ENCODE measurements at places on chromosomes 13 and 19. TPM values are rescaled to one million over a fixed set of nuclear protein-coding genes. Genes with fewer than 3 reads are reported as not detected.

FCER2 gene
- total RNA-seq, result not detected

N4BP2L1 gene
- 10.7 TPM for total RNA-seq

MISP3 gene
- total RNA-seq, result 2.9 TPM

ZNF345 gene
- total RNA-seq, result 5.9 TPM

PTH2 gene
- not detected for total RNA-seq

ELF1 gene
- 60.0 TPM for total RNA-seq

DAND5 gene
- total RNA-seq, result 1.5 TPM

THAP8 gene
- total RNA-seq, result 14.3 TPM

ZNF536 gene
- total RNA-seq, result 10.8 TPM

ZNF420 gene
- total RNA-seq, result 14.7 TPM

ZNF737 gene
- total RNA-seq, result 42.3 TPM

POSTN gene
- 7.2 TPM for total RNA-seq

KL gene
- 0.65 TPM for total RNA-seq

UBXN6 gene
- 189 TPM for total RNA-seq

URAD gene
- total RNA-seq, result not detected

CBARP gene
- total RNA-seq, result 1.1 TPM

CCDC70 gene
- total RNA-seq, result not detected

NPHS1 gene
- total RNA-seq, result not detected

ADGRE2 gene
- 15.7 TPM for total RNA-seq

DNA sequence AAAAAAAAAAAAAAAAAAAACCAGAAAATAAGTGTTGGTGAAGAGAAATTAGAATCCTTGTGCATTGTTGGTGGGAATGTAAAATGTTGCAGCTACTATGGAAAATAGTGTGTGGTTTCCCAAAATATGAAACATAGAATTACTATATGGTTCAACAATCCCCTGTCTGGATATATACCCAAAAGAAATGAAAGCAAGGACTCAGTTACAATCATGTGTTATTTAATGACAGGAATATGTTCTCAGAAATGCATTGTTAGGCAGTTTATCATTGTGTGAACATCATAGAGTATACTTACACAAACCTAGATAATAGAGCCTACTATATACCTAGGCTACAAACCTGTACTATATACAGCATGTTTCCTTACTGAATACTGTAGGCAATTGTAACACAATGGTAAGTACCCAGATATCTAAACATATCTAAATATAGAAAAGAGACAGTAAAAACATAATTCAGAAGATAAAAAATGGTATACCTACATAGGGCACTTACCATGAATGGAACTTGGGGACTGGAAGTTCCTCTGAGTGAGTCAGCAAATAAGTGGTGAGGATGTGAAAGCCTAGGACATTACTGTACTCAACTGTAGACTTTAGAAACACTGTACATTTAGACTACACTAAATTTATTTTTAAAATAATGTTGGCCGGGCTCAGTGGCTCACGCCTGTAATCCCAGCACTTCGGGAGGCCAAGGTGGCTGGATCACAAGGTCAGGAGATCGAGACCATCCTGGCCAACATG, 25.7 kb upstream of the SLC7A1 start:
- DNase-seq, result no peak

- DNase-seq, result no peak
Measured at GRCh38 chr13:33800646-33801186, 17.2 kb upstream of the RFC3 start.

- DNase-seq, result no peak
Measured at GRCh38 chr13:36533806-36534205, 101.5 kb downstream of the CCNA1 start.

DNA sequence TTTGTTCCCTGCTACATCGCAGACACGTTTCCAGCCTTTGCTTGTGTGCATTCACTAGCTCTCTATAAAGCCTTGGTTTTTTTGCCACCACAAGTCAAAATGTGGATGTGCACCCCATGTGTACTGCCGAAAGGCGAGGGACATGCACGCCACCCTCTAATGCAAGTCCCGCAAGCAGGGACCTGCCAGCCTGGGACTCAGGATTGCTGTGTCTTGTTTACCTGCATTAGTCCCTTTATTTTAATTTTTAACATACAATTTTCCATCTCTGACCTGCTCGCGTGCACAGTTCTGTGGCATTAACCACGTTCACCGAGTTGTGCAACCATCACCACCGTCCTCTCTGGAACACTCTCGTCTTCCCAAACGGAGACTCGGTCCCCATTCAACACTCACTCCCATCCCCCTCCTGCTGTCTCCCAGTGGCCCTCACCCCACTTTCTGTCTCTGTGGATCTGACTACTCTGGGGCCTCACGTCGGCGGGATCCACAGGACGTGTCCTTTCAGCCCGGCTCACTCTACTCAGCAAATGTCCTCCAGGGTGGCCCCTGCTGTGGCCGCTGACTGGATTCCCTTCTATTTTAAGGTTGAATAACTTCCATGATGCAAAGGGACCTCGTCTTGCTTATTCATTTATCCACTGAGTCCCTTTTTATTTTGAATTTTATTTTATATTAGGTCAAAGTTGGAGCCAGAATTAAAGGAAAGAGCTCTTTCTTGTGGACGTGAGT, 58.4 kb downstream of the RASA3 start:
- DNase-seq, result peak; percentile 5

GRCh38 chr19:9251236-9251635, 506 bp downstream of the OR7E24 start:
- DNase-seq, result no peak

DNA sequence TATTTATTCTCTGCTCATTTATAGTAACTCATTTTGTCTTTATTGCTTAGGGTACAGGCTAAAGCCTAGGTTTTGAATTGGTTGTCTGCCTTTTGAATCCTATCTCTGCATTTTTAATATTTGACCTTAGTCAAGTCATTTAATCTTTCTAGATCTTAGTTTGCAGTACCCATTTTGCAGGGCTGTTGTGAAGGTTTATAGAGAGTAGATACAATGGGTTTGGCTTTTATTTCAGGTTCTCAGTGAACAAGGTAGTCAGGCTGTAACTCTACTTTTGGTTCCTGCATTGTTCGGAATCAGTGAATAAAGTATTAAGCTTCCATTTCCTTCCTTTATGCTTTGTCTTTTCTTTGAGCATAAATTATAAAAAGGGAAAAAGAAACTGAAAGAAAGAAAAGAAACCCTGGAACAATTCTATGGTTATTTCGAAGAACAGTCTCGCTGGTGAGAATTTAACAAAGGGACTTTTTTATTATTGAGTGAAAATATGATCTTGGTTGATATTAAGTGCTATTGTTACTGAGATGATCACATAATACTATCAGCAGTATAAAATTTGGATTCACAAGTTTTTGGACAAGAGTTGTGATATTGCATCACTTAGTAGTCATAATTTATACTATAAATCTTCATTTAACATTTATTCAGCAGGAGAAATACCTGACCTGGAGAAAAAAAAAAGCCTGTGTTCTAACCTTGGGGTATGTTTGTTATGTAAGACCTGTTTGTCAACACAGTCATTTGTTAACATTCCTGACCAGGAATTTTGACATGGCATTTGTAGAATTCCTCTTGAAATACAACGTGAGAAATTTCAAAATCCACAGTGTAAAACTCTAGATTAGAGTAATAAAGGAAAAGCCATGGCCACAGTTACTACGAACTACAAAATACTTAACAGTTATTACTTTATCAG, 91.3 kb downstream of the ZMYM2 start:
- DNase-seq, result no peak

DNA sequence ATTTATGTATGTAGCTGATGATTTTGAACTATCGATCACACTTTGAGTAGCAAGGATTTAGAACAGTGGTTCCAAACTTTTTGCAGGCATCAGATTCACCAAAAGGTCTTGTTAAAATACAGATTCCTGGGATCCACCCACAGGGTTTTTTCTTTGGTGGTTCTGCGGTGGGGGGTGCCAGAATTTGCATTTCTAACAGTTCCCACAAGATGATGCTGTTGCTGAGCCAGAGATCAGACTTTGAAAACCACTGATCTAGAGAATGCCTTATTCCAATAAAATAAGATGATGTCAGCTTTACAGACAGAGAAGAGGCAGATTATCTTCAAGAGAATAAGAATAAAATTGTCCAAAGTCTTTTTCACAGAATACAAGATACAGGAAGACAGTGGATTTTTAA, 80.9 kb upstream of the SHISA2 start:
- DNase-seq, result peak; percentile 30

- peak; percentile 74 for DNase-seq
Measured at GRCh38 chr19:3046698-3047495, 15.4 kb downstream of the TLE5 start.

DNA sequence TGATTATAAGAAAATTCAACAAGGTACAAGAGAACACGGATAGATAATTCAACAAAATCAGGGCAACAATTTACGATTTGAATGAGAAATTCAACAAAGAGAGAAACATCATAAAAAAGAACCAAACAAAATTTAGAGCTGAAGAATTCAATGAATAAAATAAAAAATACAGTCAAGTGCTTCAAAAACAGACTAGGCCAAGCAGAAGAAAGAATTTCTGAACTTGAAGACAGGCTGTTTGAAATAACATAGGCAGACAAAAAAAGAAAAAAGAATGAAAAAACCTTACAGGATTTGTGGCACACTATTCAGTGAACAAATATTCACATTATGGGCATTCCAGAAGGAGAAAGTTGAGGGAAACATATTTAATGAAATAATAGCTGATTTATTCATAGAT, 31.1 kb downstream of the ZNF283 start:
- DNase-seq, result no peak

- no peak for DNase-seq
Measured at GRCh38 chr13:84563611-84564010, 681.3 kb upstream of the SLITRK1 start.

GRCh38 chr19:39406656-39407409, at the start of gene ZFP36:
Gene ZFP36 (plus strand): TSS chr19:39406847. CDS start chr19:39406905, 58 bp downstream.
- peak; percentile 89 for DNase-seq

DNA sequence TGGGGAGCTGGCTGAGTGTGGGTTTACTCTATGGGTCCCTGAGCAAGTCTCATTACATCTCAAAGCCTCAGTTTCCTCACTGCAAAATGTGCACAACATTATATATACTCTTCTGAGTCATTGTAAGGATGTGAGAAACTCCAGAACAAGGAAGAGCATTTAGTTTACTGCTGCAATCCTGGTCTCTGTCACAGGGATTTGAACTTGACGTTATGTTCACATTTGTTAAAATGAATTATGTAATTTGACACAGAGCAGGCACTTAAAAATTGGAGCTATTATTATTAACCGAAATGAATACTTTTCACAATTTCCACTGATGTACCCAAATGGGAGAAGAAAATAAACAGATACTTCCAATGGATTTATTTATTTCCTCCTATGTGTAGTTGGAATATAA, 101.0 kb downstream of the STARD13 start:
- no peak for DNase-seq

- no peak for DNase-seq
Measured at GRCh38 chr13:112034231-112034630, 32.7 kb upstream of the SOX1 start.

GRCh38 chr13:84038001-84038400, 155.7 kb upstream of the SLITRK1 start:
- DNase-seq, result no peak

DNA sequence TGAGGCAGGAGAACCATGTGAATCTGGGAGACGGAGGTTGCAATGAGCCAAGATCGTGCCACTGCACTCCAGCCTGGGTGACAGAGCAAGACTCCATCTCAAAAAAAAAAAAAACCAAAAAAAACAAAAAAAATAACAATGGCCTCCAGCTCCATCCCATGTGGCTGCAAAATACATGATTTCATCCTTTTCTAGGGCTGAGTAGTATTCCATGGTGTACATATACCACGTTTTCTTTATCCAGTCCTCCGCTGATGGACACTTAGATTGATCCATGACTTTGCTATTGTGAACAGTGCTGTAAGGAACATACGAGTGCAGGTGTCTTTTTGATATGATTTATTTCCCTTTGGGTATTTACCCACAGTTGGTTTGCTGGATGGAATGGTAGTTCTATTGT, 20.9 kb upstream of the LSM14A start:
- DNase-seq, result no peak

DNA sequence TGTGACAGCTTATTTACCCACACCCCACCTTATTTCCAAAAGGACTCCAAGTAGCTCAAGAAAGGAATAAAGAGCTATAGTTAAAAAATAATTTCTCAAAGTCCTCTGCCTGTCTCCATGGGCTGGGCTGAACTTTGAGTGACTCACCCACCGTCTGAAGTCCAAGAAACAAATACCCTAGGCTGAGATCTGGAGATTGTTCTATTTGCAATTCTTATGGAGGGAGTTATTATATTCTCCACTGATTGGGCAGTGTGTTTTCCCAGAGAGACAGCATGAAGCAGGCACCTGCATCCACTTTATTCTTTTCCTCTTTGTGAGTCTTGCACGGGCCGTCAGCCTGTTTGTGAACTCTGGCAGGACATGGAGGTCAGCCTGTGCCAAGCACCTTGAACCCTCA, 63.2 kb downstream of the SHISA2 start:
- no peak for DNase-seq

DNA sequence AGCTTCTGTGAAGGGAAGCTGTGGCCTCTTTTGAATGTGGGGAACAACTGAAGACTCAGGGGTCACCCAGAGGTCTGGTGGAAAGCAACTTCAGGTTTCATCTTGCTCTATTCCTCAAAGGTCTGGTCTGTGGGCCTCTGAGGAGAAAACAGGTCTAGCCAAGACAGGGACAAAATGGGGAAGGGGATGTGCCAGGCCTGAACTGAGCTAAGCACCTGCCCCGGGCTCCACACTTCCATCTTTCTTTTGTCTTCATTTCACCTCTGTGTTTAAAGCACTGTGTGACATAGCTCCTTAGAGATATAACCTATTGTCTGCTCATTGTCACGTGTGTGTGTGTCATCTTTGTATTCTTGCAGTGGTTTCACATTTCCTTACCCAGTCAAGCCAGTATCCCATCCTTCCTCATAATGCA, 19.9 kb upstream of the GDF15 start:
- DNase-seq, result no peak

- DNase-seq, result no peak
Measured at GRCh38 chr13:53759016-53759415, 730.4 kb downstream of the OLFM4 start.

- no peak for DNase-seq
Measured at GRCh38 chr19:33241530-33242101, 16.0 kb upstream of the SLC7A10 start.

- DNase-seq, result no peak
Measured at GRCh38 chr13:83272076-83272475, 610.2 kb downstream of the SLITRK1 start.

GRCh38 chr13:92028695-92029094, 630.3 kb downstream of the GPC5 start:
- no peak for DNase-seq

Data from adrenal gland (tissue), 19 donors.